NCI-H1417 (cell line): ENCODE measurements at places on chromosomes 3 and 15.

DNA sequence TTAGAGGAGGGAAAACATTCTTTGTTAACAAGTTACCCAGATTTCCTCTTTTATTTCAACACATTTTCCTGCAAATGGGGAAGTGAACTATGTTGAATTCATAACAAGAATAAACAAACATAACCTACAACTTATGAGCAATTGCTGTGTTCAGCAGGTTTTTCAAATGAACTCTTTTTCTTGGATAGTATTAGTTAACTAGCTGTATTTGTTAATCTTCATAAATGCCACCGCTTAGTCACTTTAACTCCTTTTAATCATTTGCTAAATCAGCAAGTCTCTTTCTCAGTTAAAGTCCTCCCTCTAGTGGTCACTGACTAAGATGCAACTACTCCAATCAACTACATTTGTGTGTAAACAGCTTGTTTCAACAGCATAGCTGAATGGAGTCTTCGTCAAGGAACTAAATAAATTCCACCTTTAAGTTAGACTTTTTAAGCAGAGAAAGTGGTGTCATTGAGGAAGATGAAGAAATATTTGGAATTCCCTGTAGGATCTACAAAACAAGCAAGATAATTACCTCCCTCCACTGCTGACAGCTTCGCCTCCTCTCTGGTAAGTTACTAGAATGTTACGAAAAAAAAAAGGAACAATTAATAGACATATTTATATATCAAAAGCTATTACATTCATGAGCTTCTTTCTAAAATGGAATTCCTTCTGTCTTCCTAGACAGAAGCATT, 1122.0 kb downstream of the ROBO1 start:
- peak; percentile 62 for DNase-seq

DNA sequence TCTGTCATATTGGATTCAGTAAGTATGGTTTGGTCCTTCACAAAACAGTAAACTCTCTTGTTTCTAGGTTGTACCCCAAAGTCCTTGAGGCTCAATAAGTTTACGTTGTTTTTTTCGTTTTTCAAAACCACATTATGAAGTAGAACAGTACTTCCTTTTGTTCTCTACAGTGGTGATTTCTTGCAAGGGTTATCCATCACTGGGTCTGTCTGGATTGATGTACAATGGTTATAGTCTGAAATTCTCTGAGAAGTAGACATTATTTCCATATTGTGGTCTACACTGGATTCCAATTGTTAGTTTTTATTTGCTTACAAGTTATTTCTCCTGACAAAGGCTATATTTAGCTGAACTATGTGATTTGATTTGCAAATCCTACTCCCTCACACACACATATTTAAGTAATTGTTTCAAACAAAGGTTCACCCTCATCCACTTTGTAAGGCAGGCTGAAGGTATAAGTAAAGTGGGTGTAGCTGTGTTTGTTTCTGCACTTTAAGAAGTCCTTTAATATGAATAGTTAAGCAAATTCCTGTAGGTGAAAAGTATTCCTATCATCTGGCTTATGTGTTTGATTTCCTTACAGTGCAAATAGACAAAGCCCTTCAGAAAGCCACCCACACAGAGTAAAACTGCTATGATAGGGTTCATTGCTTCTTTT, 64.2 kb upstream of the MME start:
- DNase-seq, result no peak

DNA sequence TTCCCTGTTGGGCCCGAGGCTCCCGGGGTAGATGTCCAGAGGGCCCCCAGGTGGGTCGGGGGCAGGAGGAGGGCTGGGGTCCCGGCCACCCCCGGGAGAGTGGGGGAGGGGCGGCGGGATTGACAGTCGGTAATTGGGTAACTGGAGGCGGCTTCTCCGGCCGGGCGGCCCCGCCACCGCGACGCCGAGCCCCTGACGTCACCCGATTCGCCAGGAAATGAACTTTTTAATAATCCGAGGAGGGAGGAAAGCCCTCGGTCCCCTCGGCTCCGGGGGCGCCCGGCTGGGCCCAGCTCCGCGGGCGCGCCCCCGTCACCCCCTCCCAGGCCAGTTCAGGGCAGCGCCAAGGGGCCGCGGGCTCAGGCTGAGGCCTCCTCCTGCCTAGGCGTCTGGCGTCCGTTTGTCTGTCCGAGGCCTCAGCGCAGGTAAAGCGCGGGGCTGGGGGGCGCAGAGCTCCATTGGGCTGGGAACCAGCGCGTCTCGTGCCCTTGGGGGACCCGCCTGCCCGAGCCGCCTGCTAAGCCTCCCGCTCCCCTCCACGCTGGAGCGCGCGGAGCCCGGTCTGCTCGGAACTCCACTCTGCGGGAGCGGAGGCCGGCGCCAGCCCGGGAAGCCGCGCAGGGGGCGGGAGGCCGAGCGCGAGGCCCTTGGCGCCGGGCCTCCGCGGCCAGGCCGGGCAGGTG, 3.9 kb downstream of the GATA2 start:
- peak; percentile 80 for DNase-seq

DNA sequence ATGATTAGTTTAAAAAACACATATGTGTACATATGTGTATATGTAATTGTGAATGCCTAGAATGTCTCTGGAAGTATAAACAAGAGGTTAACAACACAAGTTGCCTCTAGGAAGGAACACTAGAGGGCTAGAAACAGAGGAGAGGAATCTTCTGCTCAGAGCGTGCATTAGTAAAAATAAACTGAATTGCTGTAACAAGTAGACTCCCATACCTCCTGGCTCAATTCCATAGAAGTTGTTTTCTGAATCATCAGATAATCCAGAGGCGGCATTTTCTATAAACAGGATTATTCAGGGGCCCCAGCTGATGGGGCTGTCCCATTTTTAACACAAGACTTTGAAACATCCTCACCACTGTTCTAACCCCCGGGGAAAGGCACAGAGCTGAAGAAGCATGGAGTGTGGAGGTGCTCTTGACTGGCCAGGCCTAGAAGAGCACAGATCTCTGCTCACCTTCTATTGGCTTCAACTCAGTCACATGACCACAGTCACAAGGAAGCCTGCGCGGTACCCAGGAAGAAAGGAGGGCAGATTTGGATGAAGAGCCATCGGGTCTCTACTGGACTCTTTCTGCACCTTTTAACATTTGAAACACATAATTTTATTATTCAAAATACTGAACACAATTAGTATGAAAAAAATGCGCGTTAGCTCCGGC, 145.7 kb downstream of the TLE3 start:
- DNase-seq, result no peak

GRCh38 chr15:58138106-58138505, at the start of gene AQP9:
TSS of gene AQP9 (plus strand) at chr15:58138381. CDS start at chr15:58138566, 185 bp downstream.
- DNase-seq, result no peak

GRCh38 chr3:193174140-193174539, 66.9 kb upstream of the PLAAT1 start:
- no peak for DNase-seq

- peak; percentile 52 for DNase-seq
Observed at GRCh38 chr3:32817257-32817557, 590 bp upstream of the TRIM71 start.

DNA sequence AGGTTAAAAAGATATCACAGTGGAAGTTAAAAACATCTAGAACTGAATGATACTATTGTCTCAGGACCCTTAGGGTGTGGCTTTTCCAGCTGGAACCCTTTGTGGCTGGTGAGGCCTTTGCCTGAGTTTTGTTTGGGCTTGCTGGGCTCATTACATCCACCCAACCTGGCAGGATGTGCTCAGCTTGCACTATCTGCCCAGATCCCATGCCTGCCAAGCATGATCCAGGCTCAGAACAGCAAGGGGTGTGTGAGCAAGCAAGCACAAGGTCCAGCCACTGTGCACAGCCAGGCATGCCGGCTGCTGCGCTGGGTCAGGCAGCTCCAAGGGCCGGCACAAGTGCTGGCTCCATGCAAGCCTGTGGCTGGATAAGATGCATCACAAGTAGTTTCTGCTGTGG, 512.7 kb upstream of the CDIN1 start:
- no peak for DNase-seq

GRCh38 chr3:94114666-94115065, 51.8 kb downstream of the NSUN3 start:
- DNase-seq, result peak; percentile 54

DNA sequence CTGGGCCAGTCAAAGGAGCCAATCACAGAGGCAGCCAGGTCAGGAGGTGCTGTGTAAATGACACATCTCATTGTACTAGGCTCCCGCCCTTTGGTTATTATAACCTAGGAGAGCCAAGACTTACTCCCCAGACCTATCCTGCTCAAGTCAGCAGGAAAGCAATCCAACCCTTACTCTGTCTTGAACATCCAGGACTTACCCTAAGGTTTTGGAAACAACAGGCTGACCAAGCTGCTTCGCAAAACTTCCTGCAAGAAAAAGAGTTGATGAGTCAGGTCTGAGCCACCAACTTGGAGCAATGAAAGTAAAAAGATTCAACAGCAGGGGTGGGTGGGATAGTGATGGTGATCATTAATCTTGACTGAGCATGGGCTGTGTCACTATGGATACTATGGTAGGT, 144.4 kb downstream of the MYLK start:
- DNase-seq, result no peak

DNA sequence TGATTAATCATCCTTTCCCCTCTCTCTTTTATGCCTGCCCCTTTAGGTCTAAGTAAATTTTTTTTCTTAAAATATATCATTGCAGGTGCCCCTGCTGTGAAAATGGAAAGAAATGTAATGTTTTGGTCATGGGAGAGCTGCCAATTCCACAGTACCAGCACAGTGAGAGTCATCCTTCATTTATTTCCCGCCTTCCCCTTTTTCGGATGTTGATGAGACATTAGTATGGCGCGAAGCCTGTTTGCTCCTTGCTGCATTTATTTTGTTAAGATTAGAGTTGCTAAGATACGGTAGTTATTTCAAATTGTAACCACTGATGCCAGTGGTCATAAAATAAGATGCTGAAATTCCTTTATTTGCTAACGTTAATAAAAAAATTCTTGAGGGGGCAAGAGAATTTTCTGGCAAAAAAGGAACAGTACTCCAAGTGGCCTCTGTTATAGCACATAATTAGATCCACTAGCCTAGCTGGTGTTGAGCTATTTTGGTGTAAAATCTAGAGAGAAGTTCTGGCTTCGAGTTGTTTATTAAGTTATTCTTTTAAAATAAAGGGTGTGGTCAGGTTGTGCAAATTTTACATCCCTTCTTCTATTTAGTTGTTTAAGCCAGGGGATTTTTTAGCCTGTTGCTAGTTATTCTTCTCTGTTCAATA, 62.8 kb downstream of the MDFIC2 start:
- DNase-seq, result no peak

DNA sequence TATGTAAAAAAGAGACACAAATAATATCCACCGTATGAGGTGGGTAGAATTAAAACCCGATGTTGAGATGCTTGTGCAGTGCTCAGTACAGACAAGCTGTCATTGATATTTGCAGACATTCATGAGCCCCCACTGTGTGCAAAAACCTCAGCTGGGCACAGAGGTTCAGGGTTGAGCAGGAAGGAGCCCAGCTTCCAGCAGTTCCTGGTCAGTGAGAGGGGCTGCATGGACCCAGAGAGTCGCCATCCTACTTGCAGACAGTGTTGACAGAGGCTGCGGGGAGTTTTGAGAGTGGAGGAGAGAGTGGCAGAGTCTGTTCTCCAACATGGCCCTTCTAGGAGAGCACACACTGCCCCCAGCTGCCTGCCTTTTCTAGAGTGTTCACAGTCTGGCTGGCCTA, 6.1 kb upstream of the LTF start:
- DNase-seq, result no peak

GRCh38 chr3:132433121-132433520, 15.8 kb downstream of the DNAJC13 start:
- DNase-seq, result no peak

- no peak for DNase-seq
Observed at GRCh38 chr15:72463702-72464101, 10.4 kb upstream of the ARIH1 start.
